NCI-H446 treated with DMSO at 0.1 percent for 48 hours (cell line): ENCODE measurements at places on chromosomes 7 and 10.

GRCh38 chr7:43039346-43039745 is 73.1 kb upstream of the HECW1 start:
- no peak for DNase-seq

GRCh38 chr10:1158066-1158465 is 101.9 kb downstream of the WDR37 start:
- DNase-seq, result no peak

- DNase-seq, result peak; percentile 25
Observed at GRCh38 chr7:93921607-93922566, at the start of gene GNG11. Gene GNG11 (plus strand): TSS chr7:93921735. CDS start chr7:93922138, 403 bp downstream.

DNA sequence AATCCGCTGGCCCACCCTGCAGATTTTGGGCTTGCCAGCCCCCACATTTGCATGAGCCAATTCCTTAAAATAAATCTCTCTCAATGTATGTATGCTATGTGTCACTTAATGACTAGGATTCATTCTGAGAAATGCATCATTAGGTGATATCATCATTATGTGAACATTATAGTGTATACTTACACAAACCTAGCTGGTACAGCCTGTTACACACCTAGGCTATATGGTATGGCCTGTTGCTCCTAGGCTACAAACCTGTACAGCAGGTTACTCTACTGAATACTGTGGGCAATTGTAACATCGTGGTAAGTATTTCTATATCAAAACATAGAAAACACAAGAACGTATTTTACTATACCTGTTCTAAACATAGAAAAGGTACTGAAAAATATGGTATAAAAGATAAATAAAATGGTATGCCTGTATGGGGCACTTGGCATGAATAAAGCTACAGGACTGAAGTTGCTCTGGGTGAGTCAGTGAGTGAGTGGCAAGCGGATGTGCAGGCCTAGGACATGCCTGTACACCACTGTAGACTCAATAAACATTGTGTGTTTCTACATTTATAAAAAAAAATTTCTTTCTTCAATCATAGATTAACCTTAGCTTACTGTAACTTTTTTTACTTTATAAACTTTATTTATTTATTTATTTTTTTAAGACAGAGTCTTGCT is 135.9 kb downstream of the ABCA13 start:
- no peak for DNase-seq

- no peak for DNase-seq
Observed at GRCh38 chr10:78529262-78529661, 495.6 kb downstream of the RPS24 start.

GRCh38 chr10:70926226-70927000 is 38.0 kb upstream of the PCBD1 start:
- DNase-seq, result no peak

DNA sequence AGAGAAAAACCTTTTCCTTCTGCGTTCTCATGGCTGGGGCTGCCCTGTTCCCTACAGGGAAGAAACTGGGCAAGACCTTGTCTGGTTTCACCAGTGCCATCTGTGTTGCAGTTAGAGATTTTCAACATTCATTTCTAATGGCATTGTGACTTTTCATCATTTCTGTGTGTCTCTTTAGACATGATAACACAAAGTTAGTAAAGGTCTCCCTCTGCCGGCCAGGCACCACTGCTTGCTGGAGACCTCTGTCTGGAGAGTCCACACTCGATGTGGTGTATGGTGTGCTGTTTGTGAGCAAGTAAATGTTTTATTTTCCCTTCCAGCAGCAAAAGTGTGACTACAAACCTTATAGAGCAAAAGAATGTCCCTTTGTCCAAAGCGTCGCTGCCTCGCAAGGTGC is 213.5 kb downstream of the PAXIP1 start:
- DNase-seq, result no peak

GRCh38 chr7:119228482-119228881 is 1004.0 kb downstream of the ANKRD7 start:
- DNase-seq, result no peak

DNA sequence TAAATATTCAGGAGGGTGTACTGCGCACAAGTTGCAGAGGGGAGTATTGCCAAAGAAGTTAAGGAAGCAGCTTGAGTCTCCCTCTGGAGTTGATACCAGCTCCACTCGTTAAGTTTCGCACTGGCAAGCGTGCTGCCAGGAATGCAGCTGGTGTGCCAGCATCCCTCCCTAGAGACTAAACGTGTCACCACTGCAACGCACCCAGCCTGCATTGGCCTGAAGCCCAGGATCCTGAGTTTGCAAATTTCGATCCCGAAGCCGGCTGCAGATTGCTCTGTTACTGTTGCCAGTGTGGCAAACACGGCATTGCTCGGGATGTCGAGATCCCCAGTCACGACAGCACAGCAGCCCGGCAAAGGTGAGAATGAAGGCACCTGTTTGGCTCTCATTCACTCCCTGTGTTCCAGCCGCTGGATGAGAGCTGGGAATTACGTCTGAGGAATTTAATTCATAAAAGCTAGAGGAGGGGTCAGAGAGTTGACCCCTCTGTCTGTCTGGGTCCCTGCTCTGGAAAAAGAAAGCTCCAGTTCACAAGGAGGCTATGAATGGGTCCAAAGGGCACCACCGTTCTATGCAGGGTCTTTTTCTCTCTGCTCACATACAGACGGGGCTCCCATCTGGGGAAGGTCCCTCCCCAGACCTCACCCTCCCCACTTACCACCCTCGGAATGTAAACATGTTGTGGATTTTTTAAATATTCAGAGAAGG is 61.0 kb downstream of the NRP1 start:
- DNase-seq, result peak; percentile 15

GRCh38 chr10:110163192-110163773 is 44.1 kb upstream of the MXI1 start:
- no peak for DNase-seq

DNA sequence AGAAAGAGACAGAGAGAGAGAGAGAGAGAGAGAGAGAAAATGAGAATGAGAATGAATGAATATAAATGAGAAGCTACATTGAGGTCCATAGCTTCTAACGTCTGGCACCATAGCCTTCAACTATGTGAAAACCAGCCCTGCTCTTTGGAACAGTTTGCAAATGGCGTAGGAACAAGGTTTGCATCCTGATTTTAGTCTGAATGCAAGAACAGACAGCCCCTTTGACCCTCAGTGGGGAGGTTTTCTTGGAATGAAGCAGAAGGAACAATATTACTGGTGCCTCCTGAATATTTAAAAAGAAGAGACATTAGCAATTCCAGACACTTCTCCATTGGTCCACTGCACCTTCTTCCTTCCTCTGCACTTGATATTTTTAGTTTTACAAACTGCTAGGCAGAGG is 23.0 kb downstream of the LHPP start:
- no peak for DNase-seq

- DNase-seq, result no peak
Observed at GRCh38 chr7:24660546-24660945, 87.3 kb downstream of the PALS2 start.

DNA sequence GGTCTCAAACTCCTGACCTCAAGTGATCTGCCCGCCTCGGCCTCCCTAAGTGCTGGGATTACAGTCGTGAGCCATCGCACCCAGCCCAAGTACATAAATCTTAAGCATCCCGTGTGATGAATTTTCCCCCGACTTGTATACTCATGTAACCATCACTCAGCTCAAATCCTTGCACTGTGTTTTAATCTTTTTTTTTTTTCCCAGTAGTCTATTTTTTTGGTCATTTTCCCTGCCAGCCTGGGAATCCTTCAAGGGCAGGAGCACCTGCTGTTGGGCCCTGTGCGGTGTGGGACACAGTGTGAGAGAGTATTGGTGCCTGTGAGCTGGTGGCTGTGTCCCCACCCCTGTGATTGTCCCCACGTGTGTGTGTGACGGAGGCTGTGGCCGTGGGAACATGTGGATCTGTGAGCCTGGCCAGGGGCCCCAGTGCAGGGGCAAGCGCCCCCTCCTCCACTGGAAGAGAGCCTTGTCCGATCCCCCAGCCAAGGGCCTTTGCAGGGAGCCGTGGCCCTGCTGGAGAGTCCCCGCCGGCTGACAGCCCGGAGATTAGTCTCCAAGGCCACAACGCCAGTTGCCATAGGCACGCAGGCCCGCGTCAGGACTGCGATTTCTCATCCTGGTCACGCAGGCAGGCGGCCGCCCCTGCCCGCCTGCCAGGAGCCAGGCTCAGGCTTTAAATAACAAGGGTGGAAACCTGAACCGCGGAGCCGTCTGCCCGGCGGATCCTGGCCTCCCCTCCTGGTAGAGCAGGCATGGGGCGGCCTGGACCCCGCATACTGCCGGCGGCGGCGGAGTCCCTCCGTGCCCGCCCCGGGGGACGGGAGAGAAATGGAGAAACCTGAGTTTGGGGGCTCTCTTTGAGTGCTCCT is 26.5 kb downstream of the GTF2IRD1 start:
- DNase-seq, result no peak

GRCh38 chr10:45440511-45441062 is 66.6 kb downstream of the ALOX5 start:
- DNase-seq, result no peak

- DNase-seq, result no peak
Observed at GRCh38 chr7:55912748-55913158, 25.5 kb downstream of the ZNF713 start.

- DNase-seq, result no peak
Observed at GRCh38 chr7:91293840-91294239, 29.6 kb downstream of the FZD1 start.

DNA sequence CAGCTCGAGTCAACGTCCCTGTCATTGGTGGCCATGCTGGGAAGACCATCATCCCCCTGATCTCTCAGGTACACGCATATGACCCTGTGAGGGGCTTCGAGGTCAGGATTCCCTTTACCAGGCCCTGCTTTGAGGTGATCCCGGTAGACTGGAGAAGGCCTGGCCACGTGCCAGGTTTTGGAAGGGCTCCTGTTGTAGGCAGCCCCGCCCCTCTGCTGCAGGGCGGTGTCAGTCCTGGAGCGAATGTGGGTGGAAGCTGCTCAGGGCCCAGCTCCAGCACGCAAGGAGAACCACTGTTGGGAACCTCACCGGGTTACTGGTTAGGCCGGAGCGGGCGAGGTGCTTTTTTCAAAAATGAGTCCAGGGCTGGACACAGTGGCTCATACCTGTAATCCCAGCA is 15.6 kb downstream of the MDH2 start:
- DNase-seq, result no peak

GRCh38 chr10:80542053-80542452 is 4.4 kb downstream of the SH2D4B start:
- DNase-seq, result no peak

DNA sequence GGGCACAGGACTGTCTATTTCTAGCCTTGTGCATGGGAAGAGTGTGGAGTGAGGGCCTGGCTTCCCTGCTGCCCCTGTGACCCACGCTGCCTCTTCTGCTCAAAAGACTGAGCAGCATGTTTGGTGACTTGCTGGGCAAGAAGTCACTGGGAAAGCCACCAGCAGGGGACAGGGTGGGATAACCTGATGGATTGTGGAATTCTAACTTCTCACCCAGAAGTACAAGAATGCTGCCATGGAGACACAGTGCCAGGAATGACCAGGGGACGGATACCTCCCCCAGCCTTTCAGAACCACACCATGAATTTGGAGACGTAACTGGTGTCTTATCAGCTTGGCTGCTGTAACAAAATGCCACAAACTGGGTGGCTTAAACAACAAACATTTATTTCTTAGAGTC is 28.4 kb downstream of the GALNTL5 start:
- no peak for DNase-seq

GRCh38 chr7:11650030-11650429 is 182.0 kb downstream of the THSD7A start:
- peak; percentile 74 for DNase-seq

GRCh38 chr10:129523723-129524316 is 56.8 kb downstream of the MGMT start:
- DNase-seq, result no peak

DNA sequence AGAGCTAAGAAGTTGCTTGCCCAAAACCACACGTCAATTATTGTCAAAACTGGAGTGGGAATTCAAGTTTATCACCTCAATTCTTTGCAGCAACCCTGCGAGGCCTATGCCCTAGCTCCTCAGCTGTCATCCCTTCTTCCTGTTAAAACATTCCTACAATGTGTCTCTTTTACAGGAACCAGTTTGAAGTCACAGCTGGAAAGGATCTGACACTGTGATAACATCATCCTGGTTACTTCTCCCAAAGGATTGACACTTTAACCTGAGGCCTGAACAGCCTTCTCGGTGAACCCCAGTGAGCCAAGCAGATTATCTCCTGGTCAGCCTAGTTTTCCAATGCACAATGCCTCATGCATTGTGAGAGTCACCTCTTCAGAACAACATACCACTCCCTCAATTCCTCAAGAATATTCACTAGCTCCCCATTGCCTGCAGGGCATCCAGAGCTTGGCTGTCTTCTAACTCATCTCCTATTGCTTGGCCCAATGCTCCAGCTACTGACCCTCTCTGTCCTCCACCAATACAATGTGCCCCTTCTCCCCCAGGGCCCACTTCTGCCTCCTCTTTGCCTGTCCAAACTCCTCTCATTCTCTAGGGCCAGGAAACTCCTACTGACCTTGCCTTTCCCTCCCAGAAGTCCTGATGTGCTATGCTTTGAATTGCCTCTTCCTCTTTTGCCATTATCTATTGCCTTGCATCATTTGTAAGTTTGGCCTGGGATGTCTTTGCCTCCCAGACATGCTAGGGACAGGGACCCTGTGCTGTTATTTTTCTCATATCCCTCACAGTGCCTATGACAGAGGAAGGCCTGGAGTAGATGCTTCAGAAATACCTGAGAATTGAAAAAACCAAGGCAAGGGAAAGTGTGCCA is 10.4 kb upstream of the DLG5 start:
- no peak for DNase-seq

- DNase-seq, result no peak
Observed at GRCh38 chr7:132895231-132895630, 186.7 kb downstream of the CHCHD3 start.

DNA sequence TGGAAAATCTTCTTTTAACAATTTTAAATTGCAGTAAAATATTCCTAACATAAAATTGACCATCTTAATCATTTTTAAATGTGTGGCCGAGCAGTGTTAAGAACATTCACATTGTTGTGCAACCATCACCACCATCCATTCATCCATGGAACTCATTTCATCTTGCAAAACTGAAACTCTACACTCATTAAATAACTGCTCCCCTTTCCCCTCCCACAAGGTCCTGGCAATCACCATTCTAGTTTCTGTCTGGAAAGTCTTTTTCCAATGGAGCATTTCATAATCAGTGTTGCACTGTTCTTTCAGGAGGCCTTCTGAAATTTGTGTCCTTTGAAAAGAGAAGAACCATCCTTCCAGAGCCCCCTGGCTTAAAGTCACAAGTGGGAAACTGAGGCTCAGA is 233.1 kb downstream of the PLXNA4 start:
- no peak for DNase-seq

GRCh38 chr7:763762-764161 is 36.7 kb upstream of the PRKAR1B start:
- no peak for DNase-seq

GRCh38 chr10:125795128-125795527 is 19.5 kb upstream of the MMP21 start:
- DNase-seq, result no peak

DNA sequence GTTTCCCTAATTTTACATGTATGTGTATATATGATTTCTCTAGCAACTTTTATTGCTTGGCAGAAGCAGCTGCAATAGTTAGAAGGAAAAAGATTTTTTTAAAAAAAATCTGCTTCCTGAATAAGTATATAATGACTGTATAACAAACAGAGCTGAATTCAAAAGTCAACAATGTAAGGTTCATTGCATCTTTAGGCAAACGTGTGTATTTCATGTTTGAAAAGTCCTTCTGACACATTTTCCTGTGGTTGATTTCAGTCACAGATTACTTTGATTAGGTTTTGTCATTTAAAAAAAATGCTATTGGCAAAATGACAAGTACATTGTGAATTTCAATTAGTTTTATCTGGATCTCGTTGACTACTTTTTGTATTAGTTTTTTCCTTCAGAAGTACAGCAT is 231.0 kb downstream of the CSTF2T start:
- DNase-seq, result no peak

GRCh38 chr10:110610308-110610774 is 33.8 kb upstream of the RBM20 start:
- peak; percentile 31 for DNase-seq
